ENCODE measurements at places on chromosomes 13 and 19.

DNA sequence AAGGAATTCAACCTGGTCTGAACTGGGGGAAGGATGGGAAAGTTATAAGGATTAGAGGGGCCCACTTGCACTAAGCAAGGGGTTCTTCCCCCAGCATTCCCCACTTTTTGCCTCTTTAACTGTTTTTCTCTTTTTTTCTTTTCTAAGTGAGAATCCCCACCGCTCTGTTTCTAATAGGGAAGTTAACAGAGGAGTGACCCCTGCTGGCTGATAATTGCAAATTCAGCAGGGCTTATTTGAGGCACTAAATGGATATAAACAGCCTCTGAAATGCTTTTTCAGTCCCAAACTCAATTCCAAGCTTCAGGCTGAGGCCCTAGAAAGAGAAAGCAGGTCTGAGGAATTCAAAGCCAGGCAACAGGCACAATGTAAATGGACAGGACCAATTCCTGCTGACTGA lies 38.2 kb upstream of the CEACAM21 start:
- DNase-seq: peak; percentile 62

DNA sequence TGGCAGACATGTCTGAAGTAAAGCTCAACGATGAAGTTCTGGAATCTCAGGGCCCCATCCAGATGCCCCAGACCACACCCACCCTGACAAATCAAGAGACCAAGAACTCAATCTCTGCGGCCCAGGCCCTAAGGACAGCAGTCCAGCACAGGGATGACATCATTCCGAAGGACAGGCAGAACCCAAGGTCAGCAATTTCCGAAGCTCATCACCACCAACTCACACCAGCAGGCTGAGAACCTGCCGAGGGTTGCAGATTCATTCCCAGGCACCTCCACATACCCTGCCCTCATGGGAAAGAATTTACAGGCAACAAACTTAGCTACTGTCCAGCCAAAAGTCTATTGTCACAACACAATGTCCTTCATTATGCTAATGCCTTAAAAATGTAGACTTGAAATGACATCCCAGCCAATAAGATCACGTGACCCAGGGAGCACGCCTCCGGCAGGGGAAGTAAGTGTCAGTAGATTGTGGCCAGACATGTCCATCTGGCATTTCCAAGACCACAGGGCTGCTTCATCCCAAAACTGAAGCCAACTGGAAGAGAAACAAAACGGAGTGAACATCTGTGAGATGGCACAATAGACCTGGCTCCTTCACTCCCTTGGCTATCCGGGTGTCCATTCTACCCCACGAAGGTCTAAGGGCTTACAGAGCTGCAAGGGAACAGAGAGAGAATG lies 98.8 kb downstream of the CRYL1 start:
- no peak for DNase-seq

DNA sequence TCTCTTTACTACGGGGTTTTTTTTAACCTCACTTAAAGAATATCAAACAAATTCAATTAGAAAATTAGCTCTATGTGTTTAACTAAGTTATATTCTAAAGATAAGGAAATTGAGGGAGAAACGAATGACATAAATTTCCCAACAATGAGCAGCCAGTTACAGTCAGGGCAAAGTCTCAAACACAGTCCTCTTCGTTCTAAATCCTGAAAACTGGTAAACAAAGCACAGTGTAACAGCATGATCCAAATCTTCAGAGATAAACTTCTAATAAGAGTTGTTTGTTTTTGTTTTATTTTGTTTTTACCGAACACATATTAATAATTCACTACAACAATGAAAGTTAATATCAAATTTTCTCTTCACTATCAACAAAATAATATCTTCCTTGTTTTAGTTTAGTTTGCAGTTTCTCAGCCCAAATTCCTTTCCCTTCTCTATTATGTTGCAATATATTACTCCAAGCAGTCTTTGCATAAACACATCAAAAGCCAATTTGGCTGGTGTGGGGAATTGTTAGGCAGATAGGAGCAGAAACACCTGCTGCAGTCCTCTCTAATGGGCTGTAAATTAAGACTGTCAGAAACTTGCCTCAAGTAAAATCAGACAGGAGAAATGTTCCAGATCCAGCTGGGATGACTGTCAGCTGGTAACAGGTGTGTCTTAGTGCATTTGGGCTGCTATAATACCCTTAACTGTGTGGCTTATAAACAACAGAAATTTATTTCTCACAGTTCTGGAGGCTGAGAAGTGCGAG lies 106.5 kb upstream of the SGCG start:
- DNase-seq: no peak

GRCh38 chr13:21997726-21998125 lies 326.9 kb downstream of the FGF9 start:
- DNase-seq: no peak
